ENCODE measurements at places on chromosomes 13 and 19.

DNA sequence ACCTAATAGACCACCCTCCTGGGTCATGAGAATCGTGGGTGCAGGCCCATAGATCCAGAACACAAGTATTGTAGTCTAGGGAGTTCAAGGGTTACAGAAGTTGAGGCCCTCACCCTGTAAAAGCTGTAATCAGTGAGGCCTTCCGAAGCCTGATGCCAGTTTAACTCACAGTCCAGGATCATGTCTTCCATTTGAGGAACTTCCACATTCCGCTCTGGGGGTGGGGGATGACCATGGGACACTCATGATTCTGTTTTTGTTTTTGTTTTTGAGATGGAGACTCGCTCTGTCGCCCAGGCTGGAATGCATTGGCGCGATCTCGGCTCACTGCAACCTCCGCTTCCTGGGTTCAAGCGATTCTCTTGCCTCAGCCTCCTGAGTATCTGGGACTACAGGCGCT, 1.7 kb upstream of the RASIP1 start:
- no peak overlapping the region for H3K4me3 ChIP-seq
- H3K27me3 ChIP-seq, result peaks cover 3% of the 10 kb centered on the region
- DNase-seq, result no peak
- peaks cover 16% of the 10 kb centered on the region for H3K4me1 ChIP-seq
- H3K36me3 ChIP-seq, result no peaks in the 10 kb centered on the region

DNA sequence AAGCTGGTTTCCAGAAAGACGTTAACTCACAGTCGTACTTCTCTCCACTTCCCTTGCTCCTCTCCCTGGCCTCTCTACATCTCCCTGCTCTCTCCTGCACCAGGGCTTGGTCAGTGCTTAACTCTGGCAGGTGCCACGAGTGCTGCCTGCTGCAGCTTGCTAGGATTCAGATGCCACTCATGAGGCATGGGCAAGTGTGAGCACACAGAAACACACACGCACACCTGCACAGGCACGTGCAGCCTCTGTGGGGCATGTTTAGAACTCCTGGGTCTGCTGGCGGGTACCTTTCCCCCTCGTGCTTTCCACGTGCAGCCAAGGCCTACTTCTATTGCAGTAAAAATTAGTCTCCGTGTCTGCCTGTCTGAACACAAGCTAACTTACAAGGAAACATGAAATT, 31.8 kb downstream of the SOX1 start:
- no peak for DNase-seq
- H3K36me3 ChIP-seq, result no peaks in the 10 kb centered on the region
- no peaks in the 10 kb centered on the region for H3K4me1 ChIP-seq
- peaks cover 26% of the 10 kb centered on the region for H3K27me3 ChIP-seq

DNA sequence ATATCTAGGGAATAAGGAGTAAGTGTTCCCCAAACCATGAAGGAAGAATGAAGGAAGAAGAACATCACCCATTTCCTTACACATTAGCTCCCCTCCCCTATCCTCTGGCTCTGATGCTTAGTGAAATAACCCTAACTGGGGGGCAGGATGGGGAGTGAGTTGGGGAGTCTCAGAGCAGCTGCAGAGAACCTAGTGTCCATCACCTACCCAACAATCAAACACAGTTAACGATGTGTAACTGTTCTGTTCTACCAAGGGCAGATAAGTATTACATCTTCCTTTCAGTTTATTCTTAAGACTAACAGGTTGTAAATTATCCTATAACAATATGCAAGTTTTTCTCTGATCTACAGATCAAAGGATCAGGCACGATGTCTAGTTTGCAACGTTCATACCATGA, 12.8 kb downstream of the ELF1 start:
- H3K4me3 ChIP-seq, result peak overlapping the region; percentile 64
- no peak for DNase-seq
- H3K27me3 ChIP-seq, result no peaks in the 10 kb centered on the region
- peak overlapping the region; percentile 96 for H3K27ac ChIP-seq
- H3K36me3 ChIP-seq, result peaks cover 37% of the 10 kb centered on the region

GRCh38 chr19:572743-573518, 535 bp downstream of the BSG start:
- no peaks in the 10 kb centered on the region for H3K27me3 ChIP-seq
- H3K4me1 ChIP-seq, result peaks cover 24% of the 10 kb centered on the region
- peak overlapping the region; percentile 49 for H3K27ac ChIP-seq
- peak overlapping the region; percentile 86 for H3K4me3 ChIP-seq
- no peak for DNase-seq

DNA sequence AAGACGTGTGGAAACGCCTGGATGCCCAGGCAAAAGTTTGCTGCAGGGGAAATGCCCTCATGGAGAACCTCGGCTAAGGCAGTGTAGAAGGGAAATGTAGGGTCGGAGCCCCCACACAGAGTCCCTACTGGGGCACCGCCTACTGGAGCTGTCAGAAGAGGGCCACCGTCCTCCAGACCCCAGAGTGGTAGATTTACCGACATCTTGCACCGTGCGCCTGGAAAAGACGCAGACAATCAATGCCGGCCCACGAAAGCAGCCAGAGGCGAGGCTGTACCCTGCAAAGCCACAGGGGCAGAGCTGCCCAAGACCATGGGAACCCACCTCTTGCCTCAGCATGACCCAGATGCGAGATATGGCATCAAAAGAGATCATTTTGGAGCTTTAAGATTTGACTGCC, 7.0 kb upstream of the EDNRB start:
- H3K4me3 ChIP-seq, result no peak overlapping the region
- H3K4me1 ChIP-seq, result peaks cover 16% of the 10 kb centered on the region
- H3K27me3 ChIP-seq, result peaks cover 10% of the 10 kb centered on the region
- DNase-seq, result no peak
- H3K36me3 ChIP-seq, result peaks cover 6% of the 10 kb centered on the region

DNA sequence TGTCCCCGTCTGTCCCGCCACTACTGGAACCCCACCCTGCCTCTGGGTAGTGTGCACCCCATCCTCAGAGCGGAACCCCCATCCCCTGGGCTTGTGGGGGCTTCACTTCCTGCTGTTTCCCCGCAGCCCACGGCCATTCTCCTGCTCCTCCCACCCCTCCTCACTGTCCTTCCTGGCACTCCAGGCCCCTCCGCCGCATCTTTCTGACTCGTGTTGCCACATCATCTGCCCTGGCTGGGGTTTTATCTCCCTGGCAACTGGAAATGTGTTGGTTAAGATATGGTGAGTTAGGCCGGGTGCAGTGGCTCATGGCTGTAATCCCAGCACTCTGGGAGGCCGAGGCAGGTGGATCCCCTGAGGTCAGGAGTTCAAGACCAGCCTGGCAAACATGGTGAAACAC, 37.3 kb downstream of the KDM4B start:
- H3K27ac ChIP-seq, result no peak overlapping the region
- DNase-seq, result no peak

- H3K27me3 ChIP-seq, result peaks cover 5% of the 10 kb centered on the region
- no peaks in the 10 kb centered on the region for H3K36me3 ChIP-seq
- no peak for DNase-seq
- no peak overlapping the region for H3K4me3 ChIP-seq
Measured at GRCh38 chr13:111967572-111968201, 99.3 kb upstream of the SOX1 start.

- no peaks in the 10 kb centered on the region for H3K36me3 ChIP-seq
- peaks cover 4% of the 10 kb centered on the region for H3K27me3 ChIP-seq
- peak; percentile 43 for DNase-seq
- no peak overlapping the region for H3K4me3 ChIP-seq
- peaks cover 5% of the 10 kb centered on the region for H3K4me1 ChIP-seq
- no peak overlapping the region for H3K27ac ChIP-seq
Measured at GRCh38 chr19:8615813-8616596, 5.5 kb upstream of the ADAMTS10 start.

DNA sequence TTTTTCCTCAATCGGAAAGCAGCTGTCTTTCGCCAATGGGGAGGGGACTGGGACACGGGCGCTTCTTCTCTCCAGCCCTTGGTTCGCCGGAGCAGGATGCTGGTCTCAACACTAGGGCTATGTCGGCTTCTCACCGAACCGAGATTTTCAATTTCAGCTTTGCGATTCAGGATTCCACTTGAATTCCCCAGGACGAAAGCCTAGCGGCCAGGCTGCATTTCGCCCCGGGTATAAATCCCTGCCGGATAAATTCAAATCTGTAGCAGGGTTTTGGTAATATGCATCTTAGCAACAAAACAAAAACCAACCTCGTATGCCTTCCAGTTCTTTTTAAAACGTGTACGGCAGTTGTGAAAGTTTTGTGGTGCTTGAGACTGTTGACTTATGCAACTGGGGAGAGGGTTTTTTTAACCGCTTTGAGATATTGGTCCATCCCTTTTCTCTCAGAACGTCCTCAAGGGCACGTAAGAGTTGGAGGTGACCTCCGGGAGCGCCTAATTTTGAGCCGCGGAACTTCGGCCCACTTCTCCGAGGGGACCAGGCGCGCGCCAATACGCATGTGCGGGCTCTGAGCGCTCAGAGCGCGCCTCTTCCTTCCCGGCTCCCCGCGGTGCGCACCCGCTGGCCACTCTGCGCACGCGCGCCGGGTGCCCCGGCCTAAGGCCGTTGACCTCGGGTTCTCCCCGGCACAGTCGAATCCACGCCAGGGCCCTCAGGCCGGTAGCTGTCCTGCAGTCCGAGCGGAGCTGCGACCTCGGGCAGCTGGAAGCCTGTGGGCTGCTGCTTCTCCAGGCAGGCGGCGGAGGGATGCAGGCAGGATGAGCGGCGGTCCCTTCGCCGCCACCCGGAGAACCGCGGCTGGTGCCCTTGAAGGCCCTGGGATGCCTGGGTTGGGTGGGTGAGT, 7.6 kb downstream of the POU4F1 start:
- no peak for DNase-seq
- H3K36me3 ChIP-seq, result peaks cover 5% of the 10 kb centered on the region
- peaks cover 81% of the 10 kb centered on the region for H3K27me3 ChIP-seq
- no peak overlapping the region for H3K27ac ChIP-seq

GRCh38 chr19:40858109-40858508, 7.9 kb upstream of the CYP2A6 start:
- DNase-seq, result no peak
- no peaks in the 10 kb centered on the region for H3K4me1 ChIP-seq

- no peak overlapping the region for H3K27ac ChIP-seq
- no peak for DNase-seq
- H3K4me3 ChIP-seq, result no peak overlapping the region
- no peaks in the 10 kb centered on the region for H3K4me1 ChIP-seq
Measured at GRCh38 chr13:66348745-66349690, 881.1 kb downstream of the PCDH9 start.

GRCh38 chr19:53102756-53103233, 427 bp downstream of the ZNF160 start:
- peak overlapping the region; percentile 84 for H3K27ac ChIP-seq
- peaks cover 46% of the 10 kb centered on the region for H3K36me3 ChIP-seq
- peak; percentile 57 for DNase-seq
- no peaks in the 10 kb centered on the region for H3K27me3 ChIP-seq

DNA sequence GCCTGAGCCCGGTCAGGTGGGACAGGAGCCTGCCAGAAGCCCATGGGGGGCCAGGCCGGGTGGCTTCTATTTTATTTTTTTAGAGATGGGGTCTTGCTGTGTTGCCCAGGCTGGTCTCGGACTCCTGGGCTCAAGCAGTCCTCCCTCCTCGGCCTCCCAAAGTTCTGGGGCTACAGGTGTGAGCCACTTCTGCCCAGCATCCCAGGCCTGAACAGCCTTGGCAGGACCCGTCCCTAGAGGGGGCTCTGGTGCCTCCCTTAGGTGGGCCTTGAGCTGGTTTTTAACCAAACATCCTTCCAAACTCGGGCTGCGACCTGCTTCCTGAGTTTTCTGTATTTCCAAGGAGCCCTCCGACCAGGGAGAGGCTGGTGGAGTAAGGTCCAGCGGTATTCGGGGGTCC, 10.5 kb downstream of the COMP start:
- no peak overlapping the region for H3K27ac ChIP-seq
- no peak overlapping the region for H3K4me3 ChIP-seq
- H3K27me3 ChIP-seq, result peaks cover 9% of the 10 kb centered on the region
- no peaks in the 10 kb centered on the region for H3K36me3 ChIP-seq
- peaks cover 6% of the 10 kb centered on the region for H3K4me1 ChIP-seq
- DNase-seq, result no peak

- no peak overlapping the region for H3K4me3 ChIP-seq
- H3K4me1 ChIP-seq, result no peaks in the 10 kb centered on the region
- no peaks in the 10 kb centered on the region for H3K36me3 ChIP-seq
- no peak for DNase-seq
Measured at GRCh38 chr13:43558326-43558725, 228.4 kb downstream of the ENOX1 start.
